CD4-positive, alpha-beta memory T cell (primary cell): ENCODE measurements at places on chromosomes 4 and X. TPM values are rescaled to one million over a fixed set of nuclear protein-coding genes. Genes with fewer than 3 reads are reported as not detected.

Gene CACNA1F
- polyA plus RNA-seq, result 0.03 TPM

Gene LNX1
- 0.78 TPM for polyA plus RNA-seq

Gene ENAM
- not detected for polyA plus RNA-seq

Gene GPC3
- polyA plus RNA-seq, result 2.4 TPM

Gene L1CAM
- 0.26 TPM for polyA plus RNA-seq

DNA sequence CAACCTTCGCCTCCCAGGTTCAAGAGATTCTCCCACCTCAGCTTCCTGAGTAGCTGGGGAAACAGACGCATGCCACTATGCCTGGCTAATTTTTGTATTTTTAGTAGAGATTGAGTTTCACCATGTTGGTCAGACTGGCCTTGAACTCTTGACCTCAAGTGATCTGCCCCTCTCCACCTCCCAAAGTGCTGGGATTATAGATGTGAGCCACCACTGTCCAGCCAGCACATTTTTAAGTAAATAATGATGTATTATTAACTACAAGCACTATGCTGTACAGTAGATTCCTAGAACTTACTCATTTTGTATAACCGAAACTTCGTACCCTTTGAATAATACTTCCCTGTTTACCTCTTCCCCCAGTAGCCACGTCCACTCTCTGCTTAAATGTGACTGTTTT, 96.0 kb upstream of the GABRG1 start:
- no peak for DNase-seq

DNA sequence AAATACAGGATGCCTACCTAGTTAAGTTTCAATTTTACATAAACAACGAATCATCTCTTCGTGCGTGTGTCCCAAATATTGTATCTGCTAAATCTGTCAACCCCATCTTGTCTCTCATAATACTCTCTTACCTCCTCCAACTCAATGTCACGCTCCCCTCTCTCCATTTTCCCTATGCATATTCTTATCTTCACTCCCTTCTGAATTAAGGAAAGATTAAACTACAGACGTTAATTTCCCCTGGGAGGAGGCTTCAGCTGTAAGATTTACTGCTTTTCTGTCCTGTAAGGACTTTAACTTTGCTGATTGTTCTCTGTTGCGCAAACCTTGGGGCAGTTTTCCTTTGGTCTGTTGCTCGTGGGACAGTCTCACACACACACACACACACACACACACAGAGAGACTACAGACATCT, 455 bp upstream of the ABCB7 start:
- no peak for DNase-seq

- no peak for DNase-seq
Measured at GRCh38 chrX:99914635-99915034, 495.4 kb downstream of the PCDH19 start.

GRCh38 chr4:111871802-111872201, 273.5 kb upstream of the FAM241A start:
- DNase-seq, result no peak

GRCh38 chr4:177008836-177009501, 216.2 kb upstream of the VEGFC start:
- DNase-seq, result no peak

- no peak for DNase-seq
Measured at GRCh38 chrX:127404161-127404560, 584.6 kb downstream of the PRR32 start.

GRCh38 chr4:36323816-36324419, 42.5 kb downstream of the DTHD1 start:
- DNase-seq, result no peak

DNA sequence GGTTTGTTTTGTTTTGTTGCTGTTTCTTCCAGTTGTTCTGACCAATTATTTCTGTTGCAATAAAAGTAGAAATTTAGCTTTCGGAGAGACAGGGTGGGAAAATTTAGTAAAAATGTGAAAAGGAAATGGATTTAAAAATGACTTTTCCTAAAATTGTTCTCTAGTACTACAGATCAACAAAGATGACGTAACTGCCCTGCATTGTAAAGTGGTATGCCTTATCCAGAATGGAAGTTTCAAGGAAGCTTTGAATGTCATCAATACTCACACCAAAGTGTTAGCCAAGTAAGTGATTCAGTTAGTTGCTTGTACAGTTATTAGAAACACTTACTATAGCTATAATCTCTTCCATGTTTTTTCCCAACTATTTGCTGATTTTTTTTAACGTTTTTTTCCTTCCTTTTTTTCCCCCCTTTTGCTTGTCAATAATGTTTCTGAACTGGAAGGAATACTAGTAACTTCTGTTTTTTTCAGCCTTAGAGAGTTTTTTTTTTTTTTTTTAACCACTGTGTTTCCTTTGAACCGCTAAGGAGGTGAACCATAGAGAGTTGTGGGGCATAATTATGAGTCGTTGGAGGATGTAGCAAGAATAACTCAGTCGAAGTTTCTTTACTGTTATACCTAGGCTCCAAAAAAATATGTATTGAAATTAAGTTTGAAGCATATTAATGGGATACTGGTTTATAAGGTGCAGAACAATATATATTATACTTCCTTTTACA, 2.2 kb downstream of the SRP72 start:
- DNase-seq, result no peak

GRCh38 chrX:4028151-4028550, 314.7 kb upstream of the PRKX start:
- DNase-seq, result no peak

DNA sequence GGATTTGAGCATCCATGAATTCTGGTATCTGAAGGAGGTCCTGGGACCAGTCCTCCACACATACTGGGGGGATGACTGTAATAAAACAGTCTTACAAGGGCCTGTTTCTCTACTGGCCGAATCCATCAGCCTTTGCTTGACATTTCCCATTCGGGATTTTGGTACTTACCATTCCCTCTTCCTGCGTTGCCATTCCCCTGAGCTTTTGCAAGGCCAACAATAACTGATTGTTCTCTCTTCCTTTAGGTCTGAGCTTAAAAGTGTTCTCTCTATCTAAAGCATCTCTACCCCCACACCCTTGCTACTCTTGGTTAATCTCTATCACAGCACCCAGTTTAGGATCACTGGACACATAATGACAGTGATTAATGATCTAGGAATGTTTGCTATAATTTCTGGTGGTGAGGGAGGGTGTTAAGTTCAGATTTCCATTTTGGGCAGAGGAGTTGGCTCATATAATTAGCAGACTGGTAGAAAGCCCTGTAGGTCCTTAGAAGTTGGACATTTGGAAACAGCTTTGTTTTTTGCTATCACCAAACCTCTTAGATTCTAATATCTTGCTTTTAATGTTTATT, 29.4 kb downstream of the TMA16 start:
- DNase-seq, result no peak

GRCh38 chr4:99934891-99935290, 11.5 kb downstream of the DNAJB14 start:
- no peak for DNase-seq

DNA sequence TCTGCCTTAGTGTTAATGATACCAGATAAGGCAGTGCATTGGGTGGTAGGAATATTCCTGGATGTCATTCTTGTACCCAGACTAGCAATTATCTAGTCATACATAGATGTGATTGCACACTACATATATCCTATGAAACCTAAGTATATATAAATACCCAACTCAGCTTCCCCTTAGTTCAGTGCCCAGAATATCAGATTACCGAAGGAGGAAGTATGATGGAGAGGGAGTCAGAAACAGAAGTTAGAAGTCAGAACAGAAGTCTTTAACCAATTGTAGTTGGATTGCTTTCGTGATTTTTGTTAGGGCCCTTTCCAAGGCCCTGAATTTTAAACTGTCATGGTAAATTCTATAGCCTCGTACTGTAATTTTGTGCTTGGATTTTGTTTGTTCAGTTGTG, 42.9 kb downstream of the MOB1B start:
- DNase-seq, result no peak

GRCh38 chr4:94802091-94802490, 44.3 kb downstream of the BMPR1B start:
- no peak for DNase-seq
